ENCODE measurements at places on chromosomes 3 and 15. TPM values are rescaled to one million over a fixed set of nuclear protein-coding genes. Genes with fewer than 3 reads are reported as not detected.

The NRROS gene
- 1.5 TPM for total RNA-seq

The PAQR9 gene
- not detected for total RNA-seq

The ARL14 gene
- not detected for total RNA-seq

The NDN gene
- 77.3 TPM for total RNA-seq

The BTBD1 gene
- total RNA-seq, result 59.8 TPM

The SLC51A gene
- not detected for total RNA-seq

The CRABP1 gene
- total RNA-seq, result not detected
